Non-pigmented ciliary epithelial cell (primary cell): ENCODE measurements at places on chromosomes 6 and 20.

GRCh38 chr6:33061987-33062386 is 11.5 kb downstream of the HLA-DPA1 start:
- no peak for DNase-seq

GRCh38 chr6:46808806-46809205 is 15.6 kb downstream of the MEP1A start:
- no peak for DNase-seq

DNA sequence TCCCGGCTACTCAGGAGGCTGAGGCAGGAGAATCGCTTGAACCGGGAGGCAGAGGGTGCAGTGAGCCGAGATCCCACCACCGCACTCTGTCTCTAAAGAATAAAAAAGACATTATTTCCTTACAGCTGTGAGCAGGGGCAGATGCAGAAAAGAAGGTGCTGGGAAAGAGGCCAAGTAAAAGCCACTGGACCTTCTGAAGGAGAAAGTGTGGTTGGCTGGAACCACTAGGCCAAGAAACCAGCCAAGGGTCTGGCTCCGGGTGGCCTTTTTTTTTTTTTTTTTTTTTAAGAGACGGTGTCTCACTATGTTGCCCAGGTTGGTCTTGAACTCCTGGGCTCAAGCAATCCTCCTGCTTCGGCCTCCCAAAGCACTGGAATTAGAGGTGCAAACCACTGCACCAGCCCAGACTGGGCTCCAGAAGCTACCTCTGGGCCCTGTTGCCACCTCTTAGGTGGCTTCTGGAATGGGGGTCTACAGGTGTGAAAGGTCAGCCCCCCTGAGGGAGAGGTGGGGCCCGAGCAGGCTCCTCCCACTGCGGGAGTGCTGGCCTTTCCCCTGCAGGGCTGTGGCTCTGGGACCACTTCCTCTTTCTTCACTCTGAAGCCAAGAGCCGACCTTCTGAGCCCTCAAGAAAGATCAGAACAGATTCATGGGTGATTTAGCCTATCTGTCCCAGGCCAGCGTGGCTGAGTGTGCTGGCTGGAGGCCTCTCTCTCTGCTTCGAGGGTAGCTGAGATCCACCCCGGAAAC is at the start of gene FGD2:
FGD2 (plus strand) TSS at position 595 of the 750 bp plus-strand sequence. CDS start 163 bp downstream, outside the sequence.
- DNase-seq = no peak

GRCh38 chr6:158031381-158032353 is 50.0 kb downstream of the SYNJ2 start:
- no peak for DNase-seq

DNA sequence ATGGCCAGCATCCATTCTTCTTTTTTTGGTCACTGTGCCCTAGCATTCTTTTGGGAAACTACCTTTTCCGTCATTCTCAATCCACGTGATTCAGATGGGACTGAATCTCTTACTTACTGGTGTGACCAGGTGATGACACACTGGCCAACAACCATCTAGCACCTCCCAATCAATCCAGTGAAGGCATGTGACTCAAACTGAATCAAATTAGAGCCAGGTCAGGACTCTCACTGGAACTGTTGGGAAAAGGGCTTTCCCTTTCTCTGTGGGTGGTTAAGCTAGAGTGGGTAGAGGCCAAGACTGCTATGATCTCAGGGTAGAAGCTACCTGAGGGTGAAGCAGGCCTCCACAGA is 36.2 kb upstream of the ZMYND8 start:
- DNase-seq = no peak

DNA sequence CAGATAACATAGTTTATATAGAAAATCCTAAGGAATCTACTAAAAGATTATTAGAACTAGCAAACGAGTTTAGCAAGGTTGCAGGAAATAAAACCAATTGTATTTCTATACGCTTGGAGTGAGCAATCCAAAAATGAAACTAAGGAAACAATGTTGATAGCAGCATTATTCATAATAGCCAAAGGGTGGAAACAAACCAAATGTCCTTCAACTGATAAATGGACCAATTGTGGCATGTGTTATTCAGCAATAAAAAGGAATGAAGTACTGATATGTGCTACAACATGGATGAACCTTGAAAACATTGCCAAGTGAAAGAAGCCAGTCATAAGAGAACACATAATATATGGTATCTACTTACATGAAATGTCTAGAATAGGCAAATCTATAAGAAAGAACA is 101.0 kb upstream of the VSTM2L start:
- DNase-seq = no peak

DNA sequence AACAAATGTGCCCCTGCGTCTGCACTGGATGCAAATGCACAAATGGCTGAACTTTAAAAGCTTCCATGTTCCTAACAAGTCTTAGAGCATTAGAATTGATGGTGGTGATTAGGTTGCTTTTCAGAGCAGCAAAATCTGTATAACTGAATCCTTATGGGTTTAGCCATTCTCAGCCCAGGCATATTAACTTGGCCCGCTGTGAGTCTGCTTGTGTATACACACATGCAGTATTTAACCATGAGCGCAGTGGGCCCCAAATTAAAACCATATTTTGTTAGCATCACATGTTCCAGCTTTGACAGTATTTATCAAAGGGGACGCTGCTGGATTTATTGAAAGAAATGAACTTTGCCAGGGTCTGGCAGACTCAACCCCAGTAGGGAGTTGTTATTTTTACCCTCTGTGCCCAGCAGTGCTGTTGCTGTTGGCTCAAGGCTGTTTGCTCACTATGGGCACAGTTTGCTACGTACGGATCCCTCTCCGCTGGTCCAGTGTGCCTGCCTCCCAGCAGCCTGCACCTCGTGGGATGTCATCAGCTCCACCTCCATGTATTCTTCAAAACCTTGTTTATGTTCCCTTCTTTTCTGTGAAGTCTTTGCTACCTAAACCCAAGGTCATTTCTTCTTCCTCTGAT is 144.7 kb downstream of the QRSL1 start:
- DNase-seq = no peak

DNA sequence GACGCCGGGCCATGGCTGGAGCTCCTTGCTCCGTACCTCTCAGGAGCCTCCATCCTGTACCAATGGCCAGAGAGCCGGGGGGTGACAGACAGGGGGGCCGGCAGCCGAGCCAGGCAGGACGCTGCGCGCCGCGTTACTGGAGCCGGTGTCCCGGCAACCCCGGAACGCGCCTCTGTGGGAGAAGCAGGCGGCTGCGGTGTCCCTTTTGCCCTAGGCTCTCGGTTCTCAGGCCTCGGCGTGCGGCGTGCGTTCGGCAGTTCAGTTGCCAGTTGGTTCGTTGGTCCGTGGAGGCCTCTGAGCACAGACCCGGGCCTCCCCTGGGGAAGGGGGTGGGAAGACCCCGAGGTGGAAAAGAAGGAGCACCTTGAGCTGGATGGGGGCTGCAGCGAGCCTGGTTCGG is at the start of gene SPATS1:
SPATS1 (plus strand) TSS at position 162 of the 400 bp plus-strand sequence. CDS start 446 bp downstream, outside the sequence.
- no peak for DNase-seq

DNA sequence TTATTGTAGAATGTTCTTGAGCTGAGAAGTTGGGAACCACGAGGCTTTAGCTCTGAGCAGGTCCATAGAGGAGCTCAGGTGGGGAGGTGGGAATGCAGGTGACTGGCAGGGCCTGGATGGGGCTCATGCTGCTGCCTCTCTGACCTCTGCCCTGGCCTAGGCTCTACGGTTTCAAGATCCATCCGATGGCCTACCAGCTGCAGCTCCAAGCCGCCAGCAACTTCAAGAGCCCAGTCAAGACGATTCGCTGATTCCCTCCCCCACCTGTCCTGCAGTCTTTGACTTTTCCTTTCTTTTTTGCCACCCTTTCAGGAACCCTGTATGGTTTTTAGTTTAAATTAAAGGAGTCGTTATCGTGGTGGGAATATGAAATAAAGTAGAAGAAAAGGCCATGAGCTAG is at the start of gene LY6G5B:
LY6G5B (plus strand) TSS at position 301 of the 400 bp plus-strand sequence. CDS start 975 bp downstream, outside the sequence.
- DNase-seq = no peak

DNA sequence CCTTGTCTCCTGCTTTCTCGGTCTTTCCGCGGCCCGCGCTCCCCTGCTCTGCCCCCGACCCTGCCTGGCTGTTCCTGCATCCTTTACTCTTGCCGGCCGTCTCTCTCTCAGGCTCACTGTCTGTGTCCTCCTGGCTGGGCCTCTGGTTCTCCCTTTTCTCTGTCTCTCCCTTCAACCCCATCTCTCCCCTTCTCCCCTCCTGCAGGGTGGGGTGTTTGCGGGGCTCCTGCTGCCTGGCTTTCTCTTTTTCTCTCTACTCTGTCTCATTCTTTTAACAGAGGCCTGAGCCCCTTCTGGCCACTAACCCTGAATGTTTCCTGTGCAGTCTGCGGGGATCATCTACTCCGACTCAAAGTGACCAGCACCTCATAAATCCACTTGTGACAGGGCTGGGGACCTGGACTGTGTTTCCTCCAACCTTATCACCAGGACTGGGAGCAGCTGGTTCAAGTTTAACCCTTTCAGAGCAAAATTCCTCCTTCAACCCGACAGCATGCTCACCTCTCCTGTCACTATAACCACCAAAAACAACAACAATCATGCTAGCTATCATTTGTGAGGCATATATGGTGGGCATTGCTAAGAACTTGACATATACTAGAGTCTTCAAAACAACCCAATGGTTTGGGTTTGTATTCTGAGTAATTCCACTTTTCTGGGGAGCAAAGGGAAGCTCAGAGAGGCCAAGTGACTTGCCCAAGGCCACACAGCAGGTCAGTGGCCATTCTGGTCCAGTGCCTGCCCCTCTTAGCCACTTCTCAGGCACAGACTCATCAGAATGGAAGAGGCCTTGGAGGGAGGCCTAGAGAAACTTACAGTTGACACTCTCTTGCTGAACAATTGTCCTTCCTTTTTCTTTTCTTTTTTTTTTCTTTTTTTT is 811 bp upstream of the RSPO4 start:
- no peak for DNase-seq

DNA sequence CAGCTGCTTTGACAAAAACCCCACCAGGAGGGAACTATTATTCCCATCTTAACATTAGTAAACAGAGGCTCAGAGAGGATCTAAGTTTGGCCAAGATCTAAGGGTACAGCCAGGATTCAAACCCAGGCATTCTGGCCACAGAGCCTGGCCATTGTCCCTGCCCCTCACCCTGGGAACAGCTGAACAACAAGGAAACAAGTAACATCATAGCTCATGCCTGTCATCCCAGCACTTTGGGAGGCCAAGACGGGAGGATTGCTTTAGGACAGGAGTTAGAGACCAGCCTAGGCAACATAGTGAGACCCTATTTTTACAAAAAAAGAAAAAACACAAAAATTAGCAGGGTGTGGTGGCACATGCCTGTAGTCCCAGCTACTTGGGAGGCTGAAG is 27.5 kb downstream of the TOX2 start:
- no peak for DNase-seq

- no peak for DNase-seq
Observed at GRCh38 chr20:1381753-1382591, 10.9 kb downstream of the FKBP1A start.

- no peak for DNase-seq
Observed at GRCh38 chr20:7199861-7200260, 432.4 kb downstream of the BMP2 start.

- DNase-seq = no peak
Observed at GRCh38 chr6:38387971-38388370, 251.8 kb downstream of the BTBD9 start.

GRCh38 chr6:118980063-118980462 is 45.1 kb upstream of the MCM9 start:
- no peak for DNase-seq

GRCh38 chr6:68237205-68237604 is 397.9 kb upstream of the ADGRB3 start:
- DNase-seq = no peak

GRCh38 chr20:62617711-62618483 is 24.4 kb upstream of the SLCO4A1 start:
- DNase-seq = no peak

DNA sequence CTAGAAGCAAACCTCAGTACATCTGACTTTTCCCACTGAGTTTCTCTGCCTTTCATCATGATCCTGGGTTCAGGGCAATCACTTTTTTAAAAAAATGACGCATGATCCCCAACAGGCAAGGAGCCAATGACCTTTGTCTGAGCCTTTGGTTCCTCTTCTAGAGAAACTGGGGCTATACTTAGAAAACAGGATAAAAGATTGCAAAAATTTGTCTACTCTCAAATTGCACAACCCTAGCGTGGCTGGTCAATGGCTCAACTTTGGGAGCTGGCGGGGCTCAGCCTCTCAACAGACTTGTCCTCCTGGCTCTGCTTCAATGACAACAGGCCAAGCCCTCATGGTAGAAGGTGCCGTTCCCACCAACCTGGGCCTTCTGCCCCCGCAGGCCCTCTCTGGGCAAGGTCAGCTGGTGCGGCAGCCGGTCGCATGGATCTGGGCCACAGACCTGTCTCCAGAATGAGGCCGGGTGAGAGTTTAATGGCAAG is 48.7 kb downstream of the PDYN start:
- no peak for DNase-seq

- DNase-seq = no peak
Observed at GRCh38 chr6:68447112-68447511, 188.0 kb upstream of the ADGRB3 start.

DNA sequence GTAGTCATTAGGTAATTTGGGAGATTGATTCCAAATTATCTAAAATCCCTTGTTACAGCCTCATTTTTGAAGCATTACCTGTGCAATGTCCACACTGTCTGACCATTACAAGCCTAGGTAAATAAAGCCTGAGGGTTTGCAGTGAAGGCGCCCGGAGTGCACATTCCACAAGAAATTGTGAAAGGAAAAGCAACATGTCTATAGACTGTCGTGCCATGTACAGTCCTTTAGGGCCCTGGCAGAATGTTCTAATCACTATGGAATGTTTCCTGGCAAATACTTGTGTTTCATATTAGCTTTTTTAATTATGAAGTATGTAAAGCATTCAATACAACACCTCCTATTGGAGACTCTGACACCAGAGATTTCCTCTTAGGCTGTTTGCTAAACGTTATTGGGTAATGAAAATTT is 28.9 kb downstream of the PREP start:
- peak; percentile 17 for DNase-seq

GRCh38 chr20:41335591-41335990 is 5.0 kb upstream of the LPIN3 start:
- no peak for DNase-seq

DNA sequence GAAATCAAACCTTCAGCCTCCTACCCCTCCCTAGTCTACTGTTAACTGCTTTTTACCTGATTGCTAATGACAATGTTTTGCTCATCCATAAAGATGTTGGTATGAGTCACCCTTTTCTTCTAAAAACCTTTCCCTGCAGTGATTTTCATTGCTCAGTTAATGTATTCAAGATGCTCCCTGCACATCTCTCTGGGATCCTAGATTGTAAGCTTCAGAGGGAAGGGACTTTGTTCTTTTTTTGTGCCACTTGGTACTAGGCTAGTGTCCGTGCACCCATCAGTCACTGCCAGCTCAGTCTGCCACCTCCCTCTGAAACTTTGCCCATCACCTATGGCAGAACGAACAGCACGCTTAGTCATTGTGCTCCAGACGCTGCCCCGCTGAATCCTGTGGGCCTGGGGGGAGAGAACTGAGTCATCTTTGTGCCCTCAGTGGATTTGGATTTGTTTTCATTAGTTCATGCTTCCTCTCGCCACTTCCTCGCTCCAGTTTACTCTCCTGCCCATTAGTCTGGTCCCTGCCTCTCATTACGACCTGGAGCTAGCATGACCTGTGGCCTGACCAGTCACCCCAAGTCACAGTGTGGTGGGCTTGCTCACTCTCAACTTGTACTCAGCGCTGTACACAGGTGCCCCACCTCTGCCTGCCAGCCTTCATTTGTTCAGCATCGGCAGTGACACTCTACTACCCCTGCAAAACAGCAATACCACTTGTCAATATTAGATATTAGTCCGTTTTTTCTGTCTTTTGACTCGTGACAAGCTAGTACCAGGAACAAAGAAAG is 78.0 kb upstream of the TMEM181 start:
- DNase-seq = no peak

- DNase-seq = no peak
Observed at GRCh38 chr6:152571089-152571488, 66.1 kb downstream of the SYNE1 start.
